ENCODE measurements at places on chromosomes 7 and 10. TPM values are rescaled to one million over a fixed set of nuclear protein-coding genes. Genes with fewer than 3 reads are reported as not detected.

DNA sequence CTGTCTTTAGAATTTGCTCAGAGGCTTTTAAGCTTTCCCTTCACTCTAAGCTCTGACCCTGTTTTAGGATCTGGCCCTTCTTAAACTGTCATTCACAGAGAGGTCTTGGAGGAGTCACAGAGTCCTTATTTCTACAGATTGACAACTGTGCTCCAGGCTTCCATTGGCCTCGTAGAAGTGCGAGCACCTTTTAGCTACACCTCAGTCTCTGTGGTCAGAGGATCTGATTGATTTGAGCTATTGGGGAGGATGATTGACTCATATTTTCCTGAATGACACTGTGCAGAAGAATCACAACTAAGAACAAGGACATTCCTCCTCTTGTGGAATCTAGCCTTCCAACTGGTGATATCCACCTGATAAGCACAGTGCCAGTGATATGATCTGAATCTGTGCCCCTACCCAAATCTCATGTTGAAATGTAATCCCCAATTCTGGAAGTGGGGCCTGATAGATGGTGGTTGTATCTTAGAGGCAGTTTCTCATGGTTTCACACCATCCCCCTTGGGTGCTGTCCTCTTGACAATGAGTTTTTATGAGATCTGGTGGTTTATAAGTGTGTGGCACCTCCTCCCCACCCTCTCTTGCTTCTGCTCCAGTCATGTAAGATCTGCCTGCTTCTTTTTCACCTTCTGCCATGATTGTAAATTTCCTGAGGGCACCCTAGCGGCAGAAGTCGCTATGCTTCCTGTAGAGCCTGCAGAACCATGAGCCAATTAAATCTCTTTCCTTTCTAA lies 3.2 kb downstream of the CYP3A7 start:
- H3K27ac ChIP-seq, result no peak overlapping the region
- no peaks in the 10 kb centered on the region for H3K36me3 ChIP-seq
- H3K4me1 ChIP-seq, result no peaks in the 10 kb centered on the region
- DNase-seq, result no peak
- H3K27me3 ChIP-seq, result no peaks in the 10 kb centered on the region
- H3K4me3 ChIP-seq, result no peak overlapping the region

COL28A1 gene
- total RNA-seq, result 5.8 TPM

GRCh38 chr10:123786896-123787295 lies 104.7 kb downstream of the CPXM2 start:
- H3K36me3 ChIP-seq, result no peaks in the 10 kb centered on the region
- H3K27me3 ChIP-seq, result no peaks in the 10 kb centered on the region
- no peak for DNase-seq
- no peak overlapping the region for H3K4me3 ChIP-seq
- no peaks in the 10 kb centered on the region for H3K4me1 ChIP-seq

LOXL4 gene
- 15.1 TPM for total RNA-seq

ELAPOR2 gene
- 9.0 TPM for total RNA-seq

Measured in kidney (tissue), 22 donors.